ENCODE measurements at places on chromosomes 6 and 20.

- DNase-seq: peak; percentile 80
Measured at GRCh38 chr6:156780102-156780641, 3.0 kb downstream of the ARID1B start.

DNA sequence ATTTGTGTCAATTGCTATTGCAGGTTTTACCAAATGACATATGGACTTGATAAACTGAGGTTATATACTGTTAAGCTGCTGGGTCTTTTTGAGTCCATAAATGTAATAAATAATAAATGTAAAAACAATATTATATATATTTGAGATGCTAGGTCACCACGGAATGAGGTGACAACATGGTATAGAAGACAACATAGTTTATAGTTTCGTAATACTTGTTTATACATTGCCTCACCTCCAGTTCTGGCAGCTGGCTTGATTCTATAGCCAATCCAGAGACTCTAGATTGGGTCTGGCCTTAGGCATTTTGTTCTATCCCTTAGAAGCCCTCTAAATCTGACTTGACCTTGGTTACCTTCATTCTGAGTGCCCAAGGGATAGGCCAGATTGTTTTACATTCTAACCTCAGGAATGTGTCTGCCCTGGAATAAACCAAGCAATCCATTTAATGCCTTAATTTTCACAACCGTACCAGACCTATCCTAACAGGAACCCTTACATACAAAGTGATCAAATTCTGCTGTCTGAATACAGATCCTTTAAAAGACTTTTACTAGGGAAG lies 61.5 kb upstream of the STXBP5 start:
- DNase-seq: no peak

DNA sequence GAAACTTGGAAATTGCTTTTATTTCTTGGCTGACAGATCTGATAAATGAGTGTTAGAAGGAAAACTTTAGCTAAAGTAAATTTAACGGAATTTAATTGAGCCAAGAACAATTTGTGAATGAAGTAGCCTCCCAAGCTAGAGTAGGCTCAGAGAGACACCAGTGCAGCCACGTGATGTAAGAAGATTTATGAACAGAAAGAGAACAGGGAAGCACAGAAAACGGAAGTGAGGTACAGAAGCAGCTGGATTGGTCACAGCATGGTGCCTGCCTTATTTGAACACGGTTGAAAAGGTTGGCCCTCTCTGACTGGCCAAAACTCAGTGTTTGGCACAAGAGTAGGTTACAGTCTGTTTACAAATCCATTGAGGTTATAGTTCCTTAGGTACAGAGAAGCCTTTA lies 29.5 kb upstream of the IFNGR1 start:
- DNase-seq: peak; percentile 46

- DNase-seq: no peak
Measured at GRCh38 chr6:28653876-28654275, 128.2 kb downstream of the GPX5 start.

DNA sequence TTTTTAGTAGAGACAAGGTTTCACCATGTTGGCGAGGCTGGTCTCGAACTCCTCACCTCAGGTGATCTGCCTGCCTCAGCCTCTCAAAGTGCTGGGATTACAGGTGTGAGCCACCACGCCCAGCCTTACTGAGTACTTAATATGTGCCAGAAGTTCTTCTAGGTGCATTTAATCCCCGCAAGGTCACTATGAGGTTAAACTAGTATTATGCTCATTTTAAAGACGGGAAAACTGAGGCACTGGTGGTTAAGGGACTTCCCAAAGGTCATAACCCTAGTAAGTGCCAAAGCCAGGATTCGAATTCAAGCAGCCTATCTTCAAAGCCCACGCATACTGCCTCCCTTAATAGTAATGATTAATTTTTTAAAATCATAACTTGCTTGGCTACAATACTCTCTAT lies 674 bp upstream of the CCM2L start:
- DNase-seq: no peak

DNA sequence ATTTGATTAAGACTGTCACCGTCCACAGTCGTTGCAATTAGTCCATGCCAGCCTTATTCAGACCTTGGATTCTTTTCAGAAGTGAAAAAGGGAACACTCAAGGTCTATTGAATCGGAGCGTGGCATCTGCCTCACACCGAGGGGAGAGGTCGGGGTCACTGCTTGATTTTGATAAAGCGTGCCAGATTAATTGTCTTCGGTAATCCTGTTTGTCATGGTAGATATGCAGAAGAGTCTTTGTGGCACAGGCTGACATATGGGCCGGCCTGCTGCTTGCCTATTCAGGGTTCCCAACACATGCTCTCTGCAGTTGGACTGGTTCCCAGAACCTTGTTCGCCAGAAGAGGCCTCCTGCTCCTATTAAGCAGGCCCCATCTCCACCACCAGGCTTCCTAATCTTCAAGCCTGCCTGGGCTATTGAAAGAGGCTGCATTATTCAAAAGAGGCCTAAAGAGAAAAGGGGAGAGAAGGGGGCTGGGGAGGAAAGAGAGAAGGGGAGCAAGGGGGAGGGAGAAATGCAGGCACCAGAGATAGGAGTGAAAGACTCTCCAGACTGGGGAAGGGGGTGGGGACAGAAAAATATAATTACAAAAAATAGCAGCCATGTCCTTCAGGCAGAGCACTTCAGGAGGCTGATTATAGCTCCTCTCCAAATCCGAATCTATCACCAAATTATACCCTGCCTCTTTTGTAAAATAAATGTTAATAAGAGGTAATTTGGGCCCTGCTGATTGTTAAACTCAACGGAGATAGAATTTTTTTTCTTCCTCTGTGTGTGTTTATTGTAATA lies 611.3 kb downstream of the HDGFL1 start:
- no peak for DNase-seq

- no peak for DNase-seq
Measured at GRCh38 chr6:165841153-165841558, 178.1 kb upstream of the PDE10A start.

GRCh38 chr6:147381712-147382111 lies 126.8 kb upstream of the SAMD5 start:
- no peak for DNase-seq

- peak; percentile 15 for DNase-seq
Measured at GRCh38 chr6:42136508-42137193, 5.8 kb downstream of the C6orf132 start.

- no peak for DNase-seq
Measured at GRCh38 chr20:4901031-4901818, 100.1 kb downstream of the SLC23A2 start.

DNA sequence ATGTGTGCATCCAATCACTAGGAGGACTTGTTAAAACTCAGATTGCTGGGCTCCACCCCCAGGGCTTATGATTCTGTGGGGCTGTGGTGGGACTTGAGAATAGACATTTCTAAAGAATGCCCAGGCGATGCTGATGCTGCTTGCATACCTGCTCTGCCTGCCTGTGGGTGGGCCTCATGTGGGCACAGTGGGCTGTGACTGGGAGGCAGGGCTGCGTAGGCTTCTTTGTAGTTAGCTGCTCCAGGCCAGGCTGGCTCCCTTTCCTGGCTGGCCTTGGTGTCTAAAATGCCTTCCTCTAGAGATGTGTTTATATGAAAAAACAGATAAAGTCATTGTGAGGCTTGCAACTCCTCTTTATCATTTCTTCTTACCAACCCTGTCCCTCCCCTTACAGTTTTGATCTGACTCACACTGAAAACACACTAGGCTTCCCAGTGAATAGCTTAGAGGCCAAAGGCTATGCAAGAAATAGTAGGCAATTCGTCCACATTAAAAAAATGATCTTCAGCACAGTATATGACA lies 495.5 kb upstream of the MAP3K7 start:
- DNase-seq: no peak

GRCh38 chr6:137241481-137242038 lies 22.4 kb upstream of the IFNGR1 start:
- DNase-seq: no peak

DNA sequence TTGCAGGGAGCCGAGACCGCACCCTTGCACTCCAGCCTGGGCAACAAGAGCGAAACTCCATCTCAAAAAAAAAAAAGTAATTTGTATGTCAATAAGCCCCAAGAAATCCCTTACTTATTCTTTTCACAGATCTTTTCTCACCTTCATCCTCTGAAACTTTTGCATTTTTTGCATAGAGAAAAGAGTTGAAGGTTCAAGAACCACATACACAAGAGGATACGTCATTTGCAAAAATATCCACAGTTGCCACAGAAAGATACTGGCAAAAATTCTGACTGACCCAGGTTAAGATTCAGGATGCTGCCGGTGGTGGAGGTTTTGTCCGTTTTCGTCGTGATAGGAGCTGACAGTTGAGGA lies 94.5 kb downstream of the ZMYND8 start:
- DNase-seq: no peak

GRCh38 chr6:105087571-105088211 lies 92.1 kb downstream of the POPDC3 start:
- peak; percentile 45 for DNase-seq

GRCh38 chr6:7034055-7034454 lies 73.7 kb upstream of the RREB1 start:
- no peak for DNase-seq

DNA sequence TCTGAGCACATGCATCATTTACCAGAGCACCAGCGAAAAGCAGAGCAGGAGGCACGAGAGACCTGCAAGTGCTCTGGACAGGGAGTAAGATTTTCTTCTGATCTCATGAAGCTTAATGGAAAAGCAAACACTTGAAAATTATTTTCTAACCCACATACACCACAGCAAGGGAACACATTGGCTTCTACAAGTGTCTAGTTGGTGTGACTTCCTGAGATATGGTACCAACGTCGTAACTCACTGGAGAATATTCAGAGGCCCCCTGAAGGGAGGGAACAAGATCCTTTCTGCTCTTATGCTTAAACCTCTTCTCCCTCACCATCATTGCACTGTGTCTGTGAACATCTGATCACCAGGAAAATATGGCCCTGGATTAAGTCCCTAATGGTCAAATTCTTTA lies 48.6 kb downstream of the PSMB1 start:
- DNase-seq: no peak

GRCh38 chr6:3825851-3826581 lies 23.2 kb upstream of the FAM50B start:
- no peak for DNase-seq

DNA sequence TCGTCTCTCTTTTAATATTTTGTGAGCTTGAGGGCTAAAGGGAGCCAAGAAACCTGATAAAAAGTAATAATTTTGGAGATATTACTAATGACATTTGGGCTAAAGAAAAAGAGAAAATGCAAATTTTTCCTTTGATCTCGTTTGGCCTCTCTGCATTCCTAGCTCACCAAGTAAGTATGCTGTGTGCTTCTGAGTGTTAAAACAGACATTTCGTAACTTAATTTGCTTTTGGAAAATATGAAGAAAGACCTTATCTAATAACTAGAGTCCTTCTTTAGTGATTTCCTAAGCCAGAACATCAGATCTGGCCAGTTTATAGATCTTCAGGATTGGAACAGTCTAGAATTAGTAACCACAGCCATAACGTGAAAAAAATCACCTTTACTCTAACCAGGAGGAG lies 872.9 kb upstream of the SLC35B3 start:
- DNase-seq: no peak

DNA sequence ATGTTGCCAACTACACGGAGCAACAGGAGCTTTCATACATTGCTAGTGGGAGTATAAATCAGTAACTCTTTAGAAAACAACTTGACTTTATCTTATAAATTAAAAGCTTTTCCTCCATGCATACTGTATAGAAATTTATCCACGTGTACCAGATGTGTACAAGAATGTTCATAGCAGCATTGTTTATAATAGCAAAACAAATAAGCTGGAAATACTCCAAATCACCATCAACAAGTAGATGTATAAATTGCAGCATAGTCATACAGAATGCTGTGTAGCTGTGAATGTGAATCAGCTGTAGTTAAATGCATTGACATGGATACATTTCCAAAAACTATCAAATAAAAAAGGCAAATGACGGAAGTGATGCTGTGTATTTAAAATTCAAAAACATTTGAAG lies 6.0 kb downstream of the PSMF1 start:
- DNase-seq: no peak

GRCh38 chr6:151814614-151815013 lies 7.1 kb downstream of the ESR1 start:
- no peak for DNase-seq

- DNase-seq: no peak
Measured at GRCh38 chr6:169702840-169703246, 917 bp downstream of the C6orf120 start.

DNA sequence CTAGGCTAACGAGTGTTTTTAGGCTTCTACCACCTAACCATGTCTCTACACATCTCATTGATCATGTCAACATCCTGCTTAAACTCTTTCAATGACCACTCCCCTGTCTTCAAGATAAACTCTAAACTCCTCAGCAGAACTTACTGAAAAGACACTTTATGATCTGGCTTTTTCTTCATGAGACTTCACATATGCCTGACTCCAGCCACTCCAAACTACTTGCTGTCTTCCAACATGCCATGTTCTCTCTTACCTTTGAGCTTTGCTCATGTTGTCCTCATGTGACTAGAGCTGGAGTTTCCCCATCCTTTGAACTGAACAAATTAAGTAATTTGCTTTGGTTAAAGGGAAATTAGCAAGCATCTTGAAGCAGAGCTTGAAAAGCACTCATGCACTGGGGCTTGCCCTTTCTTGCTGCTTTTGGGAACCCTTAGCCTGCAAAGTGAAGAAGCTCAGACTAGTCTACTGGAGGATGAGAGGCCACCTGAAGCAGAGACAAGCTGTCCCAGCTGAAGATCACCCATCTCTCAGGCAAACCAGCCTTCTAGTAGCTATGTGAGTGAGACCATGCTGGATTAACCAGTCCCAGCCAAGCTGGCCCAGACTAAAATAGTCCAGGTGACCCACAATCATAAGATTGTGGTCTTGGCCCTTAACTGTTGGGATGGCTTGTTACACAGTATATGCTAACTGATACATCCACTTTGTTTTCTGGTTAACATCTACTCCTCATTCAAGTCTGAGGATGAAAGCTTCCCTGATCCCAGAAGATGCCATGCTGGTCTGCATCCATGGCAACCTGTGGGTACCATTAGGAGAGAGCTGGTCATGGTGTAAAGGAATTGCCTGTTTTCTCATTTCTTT lies 235.8 kb downstream of the GMPR start:
- peak; percentile 57 for DNase-seq

DNA sequence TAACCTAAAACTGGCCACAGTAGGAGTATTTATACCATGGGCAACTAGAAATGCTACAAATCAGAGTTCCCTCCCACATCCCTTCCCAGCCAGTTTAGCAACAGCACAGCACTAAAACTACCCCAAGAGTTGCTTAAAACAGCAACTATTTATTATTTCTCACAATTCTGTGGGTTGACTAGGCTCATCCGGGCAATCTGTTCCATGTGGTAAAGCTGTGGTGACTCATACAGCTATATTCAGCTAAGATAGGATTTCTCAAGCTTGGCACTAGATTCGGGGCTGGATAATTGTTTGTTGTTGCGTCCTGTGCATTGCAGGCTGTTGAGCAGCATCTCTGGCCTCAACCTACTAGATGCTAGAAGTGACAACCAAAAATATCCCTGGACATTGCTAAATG lies 8.6 kb upstream of the HECA start:
- DNase-seq: peak; percentile 41
